D341Med (cell line): ENCODE measurements at places on chromosomes 16 and 17.

DNA sequence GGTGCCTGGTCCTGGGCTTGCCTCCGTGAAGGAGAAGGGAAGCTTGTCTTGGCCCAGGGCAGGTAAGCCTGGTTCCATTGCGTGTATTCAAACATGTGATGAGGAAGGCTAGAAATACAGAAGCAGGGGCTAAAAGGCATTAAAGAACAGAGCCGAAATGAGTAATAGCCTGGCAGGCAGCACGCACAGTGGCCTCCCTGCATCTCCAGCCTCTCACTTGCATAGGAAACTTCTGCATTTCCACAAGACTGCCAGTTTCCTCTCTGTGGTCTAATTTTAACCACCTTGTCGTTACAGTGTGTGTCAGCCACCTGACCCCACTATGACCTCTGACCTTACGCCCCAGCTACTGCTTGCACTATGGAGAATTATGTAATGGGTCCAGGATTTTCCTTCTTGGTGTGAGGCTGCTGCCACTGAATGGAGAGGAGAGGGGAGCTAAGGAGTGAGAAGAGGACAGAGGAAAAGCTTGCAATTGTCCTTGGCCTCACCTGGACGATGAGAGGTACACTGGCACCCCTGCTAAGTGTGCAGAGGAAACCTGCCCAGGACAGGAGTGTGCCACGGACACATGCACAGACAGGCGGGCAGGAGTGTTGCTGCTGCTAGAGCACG lies 32.8 kb downstream of the HIC1 start:
- DNase-seq: no peak

DNA sequence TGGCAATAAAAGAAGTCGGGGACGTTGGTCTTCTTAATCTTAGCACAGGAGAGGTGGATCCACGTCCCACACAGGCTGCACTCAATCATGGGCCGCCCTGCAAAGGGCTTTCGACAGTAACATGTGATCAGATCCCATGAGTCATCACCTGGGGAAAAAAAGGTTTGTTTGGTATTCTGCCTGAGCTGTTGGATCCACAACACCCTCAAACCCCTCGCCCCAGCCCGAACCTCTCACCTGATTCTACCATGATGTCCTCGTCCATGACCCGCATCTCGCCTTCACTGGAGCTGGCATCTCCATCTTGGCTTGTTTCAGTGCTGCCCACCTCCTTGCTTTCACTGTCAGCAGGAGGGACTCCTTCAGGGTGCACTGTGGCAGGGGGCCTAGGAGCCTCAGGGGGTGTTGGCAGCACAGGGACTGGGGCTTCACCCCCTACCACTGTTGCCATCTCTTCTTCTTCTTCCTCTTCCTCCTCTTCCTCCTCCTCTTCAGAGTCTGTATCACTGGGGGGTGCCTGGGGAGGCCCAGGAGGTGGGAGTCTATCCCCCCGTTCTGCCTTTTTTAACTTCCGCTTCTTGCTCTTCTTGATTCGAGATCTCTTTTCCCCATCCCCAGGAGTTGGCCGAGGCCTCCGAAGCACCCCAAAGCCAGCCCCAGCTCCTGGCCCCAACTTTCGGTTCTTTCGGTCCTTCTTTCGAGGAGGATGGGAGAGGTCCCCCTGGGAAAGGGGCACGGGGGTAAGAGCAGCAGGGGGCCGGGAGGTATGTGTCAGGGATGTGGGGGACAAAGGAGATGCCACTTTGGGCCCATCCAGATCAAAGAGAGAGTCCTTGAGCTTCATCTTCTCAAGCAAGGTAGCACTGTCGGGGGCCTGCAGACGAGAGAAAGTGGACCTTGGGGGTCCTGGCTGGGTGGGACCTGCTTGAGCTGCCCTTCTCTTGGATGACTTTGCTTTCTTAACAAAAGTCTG lies 1.7 kb upstream of the DVL2 start:
- no peak for DNase-seq

GRCh38 chr17:15492791-15493692 lies 25.6 kb upstream of the CDRT4 start:
- no peak for DNase-seq

DNA sequence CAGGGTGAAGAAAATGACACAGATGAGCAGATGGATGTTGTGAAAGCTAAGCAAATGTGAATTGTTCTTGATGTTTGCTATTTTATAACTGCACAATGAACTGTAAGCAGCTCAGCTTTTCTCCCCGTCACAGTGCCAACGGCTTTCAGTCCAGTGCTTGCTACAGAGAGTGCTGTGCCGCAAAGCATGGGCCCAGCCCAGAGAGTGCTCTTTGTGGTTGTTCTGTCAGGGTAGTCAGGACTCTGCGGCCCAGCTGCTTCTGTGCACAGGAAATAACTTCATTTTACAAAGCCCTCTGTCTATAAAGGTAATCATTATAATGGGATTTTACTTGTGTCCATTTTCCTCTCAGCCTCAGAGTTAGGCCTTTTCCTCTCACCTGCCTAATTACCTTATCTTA lies 39.1 kb downstream of the CDRT15 start:
- no peak for DNase-seq

- no peak for DNase-seq
Measured at GRCh38 chr17:47203984-47204721, 5.0 kb upstream of the MYL4 start.

DNA sequence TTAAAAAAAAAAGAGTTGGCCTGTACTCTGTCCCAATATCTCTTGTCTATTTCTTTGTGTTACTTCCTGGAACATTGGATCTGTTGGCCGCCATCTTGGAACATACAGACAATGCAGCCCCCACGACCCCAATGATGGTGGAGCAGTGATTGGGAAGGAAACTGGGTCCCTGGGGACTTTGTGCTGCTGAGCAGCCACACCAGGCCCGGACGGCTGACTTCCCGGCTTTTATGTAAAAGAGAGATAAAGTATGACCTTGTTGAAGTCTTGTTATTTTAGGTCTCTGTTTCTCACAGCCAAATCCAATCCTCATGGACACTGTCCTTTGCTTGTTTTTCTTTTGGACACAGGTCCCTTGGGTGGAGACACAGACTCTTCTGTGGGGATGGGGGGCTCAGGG lies 204.5 kb downstream of the SALL1 start:
- DNase-seq: no peak

GRCh38 chr16:84758627-84759026 lies 58.8 kb downstream of the USP10 start:
- DNase-seq: no peak

GRCh38 chr16:69618721-69619120 lies 53.0 kb downstream of the NFAT5 start:
- no peak for DNase-seq

GRCh38 chr17:74444406-74444805 lies 12.5 kb downstream of the GPRC5C start:
- no peak for DNase-seq

DNA sequence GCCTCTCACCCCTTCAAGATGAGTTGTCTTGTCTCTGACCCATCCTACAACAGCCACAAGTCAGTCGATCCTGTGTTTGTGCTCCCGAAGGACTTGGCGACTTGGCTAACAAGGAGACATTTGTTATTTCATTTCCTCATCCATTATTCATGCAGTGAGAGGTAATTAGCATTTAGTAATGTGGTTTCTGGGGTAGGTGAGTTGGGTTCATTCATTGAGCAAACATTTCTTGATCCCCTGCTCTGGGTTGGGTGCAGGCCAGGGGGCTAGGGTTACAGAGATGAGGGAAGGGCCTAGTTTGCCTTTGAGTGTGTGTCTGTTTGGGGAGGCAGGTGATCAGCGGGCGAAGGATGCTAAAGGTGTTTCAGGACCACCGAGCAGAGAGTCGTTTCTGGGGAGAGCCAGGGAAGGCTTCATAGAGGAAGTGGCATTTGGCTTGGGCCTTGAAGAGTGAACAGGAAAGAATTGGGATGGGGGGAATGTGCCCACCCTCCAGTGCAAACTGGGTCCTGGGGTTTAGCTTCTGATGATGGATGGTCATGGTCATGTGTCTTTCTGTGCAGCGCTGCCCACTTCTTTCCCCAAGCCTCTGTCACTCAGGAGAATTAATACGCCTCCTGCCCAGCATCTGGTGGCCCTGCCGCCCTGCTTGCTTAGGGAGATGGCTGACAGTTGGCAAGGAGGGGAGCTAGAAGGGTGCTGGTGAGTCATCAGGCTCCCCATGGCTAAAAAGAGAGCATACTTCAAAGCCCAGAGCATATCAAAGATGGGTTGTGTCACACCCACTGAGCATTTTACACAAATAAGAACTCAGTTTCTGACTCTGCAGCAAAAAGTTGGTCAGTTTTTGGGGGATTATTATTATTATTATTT lies 38.5 kb downstream of the MSI2 start:
- DNase-seq: no peak

- DNase-seq: no peak
Measured at GRCh38 chr16:89024546-89025060, 47.6 kb upstream of the CBFA2T3 start.

DNA sequence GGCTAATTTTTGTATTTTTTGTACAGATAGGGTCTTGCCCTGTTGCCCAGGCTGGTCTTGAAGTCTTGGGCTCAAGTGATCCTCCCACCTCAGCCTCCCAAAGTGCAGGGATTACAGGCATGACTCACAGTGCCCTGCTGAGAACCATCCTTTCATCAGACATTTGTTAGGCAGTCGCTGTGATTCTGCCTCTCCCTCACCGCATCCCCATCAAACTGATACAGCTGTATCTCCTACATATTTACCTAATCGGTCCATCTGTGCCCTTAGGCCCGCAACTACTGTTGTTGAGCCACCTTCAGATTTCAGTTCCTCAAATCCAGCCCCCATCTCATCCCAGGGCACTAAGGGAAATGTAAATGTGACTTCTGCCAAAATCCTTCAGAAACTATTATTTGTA lies 2.0 kb upstream of the SLC43A2 start:
- no peak for DNase-seq

GRCh38 chr17:44236444-44236991 lies 17.0 kb upstream of the UBTF start:
- DNase-seq: no peak

DNA sequence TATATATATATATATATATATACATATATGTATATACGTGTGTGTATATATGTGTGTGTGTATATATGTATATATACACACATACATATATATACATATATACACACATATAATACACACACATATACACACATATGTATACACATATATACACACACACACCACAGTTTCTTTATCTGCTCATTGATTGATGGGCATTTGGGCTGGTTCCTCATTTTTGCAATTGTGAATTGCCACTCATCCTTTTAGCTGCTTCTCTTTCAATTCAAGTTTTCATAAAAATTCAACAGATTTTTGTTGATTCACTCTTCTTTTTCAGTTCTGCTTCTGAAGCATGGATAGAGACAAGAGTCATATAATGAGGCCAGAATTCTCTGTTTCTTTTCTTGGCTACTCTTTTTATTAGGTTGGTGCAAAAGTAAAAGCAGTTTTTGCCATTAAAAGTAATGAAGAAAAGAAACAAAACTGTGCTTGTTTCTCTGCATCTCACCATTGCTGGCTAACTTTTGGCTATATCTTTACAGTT lies 44.5 kb downstream of the SLFN5 start:
- no peak for DNase-seq

GRCh38 chr16:83652943-83653342 lies 154.8 kb upstream of the HSBP1 start:
- no peak for DNase-seq

DNA sequence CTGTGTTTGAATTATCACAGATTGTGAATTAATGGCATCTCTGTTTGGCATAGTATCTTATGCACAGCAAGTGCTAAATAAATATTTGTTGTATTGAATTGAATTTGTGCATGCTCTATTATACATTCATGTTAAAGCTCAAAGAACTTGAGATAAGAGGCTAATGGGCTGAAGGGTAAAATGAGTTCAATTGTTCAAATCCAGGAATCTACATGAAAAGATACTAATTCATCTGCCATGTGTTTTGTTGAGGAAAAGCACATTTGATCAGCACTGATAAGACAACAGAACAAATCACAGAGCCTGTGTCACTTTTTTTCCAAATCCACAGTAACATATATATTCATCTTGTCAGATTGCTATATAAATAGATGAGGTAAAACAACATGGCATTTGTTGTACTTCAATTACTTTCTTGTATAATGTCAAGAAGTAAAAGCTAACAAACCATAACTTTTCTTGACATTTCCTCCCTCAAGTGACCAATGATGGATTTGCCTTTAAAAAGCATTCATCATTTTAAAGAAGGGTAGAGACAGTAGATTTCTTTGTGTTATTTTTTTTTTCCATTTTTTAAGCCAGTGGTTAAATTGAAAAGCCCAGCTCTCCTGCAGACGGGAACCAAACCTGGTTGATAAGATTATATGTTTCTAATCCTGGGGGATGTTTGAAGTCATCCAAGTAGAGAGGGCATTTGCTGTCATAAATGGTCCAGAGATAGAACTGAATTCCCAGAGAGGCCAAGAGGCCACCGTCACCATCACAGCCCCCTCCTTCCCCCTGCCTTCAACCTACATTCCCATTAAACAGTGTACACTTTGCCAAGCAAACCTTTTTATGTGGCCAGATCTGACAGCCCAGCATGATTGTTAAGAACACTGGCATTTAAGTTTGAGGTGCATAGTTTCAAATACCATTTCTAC lies 123.0 kb downstream of the CHD9NB start:
- DNase-seq: no peak

DNA sequence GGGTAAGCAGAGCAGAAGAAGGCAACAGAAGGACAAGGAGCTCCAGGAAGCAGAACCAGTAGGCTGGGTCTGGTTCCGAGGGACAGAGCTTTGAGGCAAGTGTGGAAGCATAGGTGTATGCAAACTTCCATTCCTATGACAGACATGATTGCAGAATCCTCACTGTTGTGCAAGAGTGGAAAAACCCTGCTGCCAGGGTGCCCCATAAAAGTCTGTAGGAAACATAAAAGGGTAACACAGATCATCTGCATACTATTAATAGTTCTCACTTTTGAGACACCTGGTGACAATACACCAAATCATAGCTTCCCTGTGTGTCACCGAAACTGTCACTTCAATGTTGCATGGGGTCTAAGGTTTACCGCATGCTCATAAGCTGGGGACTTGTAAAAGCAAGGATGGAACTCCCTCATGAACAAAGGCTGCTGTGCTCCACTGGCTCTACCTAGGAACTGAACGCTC lies 39.7 kb downstream of the ARHGAP17 start:
- DNase-seq: no peak

GRCh38 chr16:22027633-22028032 lies 19.7 kb downstream of the MOSMO start:
- no peak for DNase-seq
